ENCODE measurements at places on chromosomes 1 and 21.
A peak's percentile ranks its signal among the peaks of the same experiment; 100 is the strongest.

GRCh38 chr1:202968895-202969295, 1.8 kb upstream of the CYB5R1 start:
- no peak for DNase-seq

- no peak for DNase-seq
Observed at GRCh38 chr21:38495696-38496095, 2.6 kb downstream of the ERG start.

GRCh38 chr1:114111731-114112641, 41.7 kb downstream of the SYT6 start:
- DNase-seq, result no peak

DNA sequence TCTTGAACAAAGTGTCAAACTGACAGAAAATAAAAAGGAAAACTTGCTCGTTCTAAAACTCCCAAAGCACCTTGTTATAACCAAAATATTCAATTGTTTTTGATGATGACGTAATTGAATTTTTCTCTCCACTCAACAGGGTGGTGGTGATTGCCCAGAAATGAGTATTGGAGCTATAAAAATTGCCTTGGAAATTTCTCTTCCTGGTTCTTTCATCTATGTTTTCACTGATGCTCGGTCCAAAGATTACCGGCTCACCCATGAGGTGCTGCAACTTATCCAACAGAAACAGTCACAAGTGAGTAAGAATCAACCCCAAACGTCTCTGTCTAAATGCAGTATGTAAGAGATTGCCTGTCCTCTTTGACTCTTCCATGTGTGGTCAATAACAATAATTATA, 130.1 kb downstream of the HMCN1 start:
- DNase-seq, result no peak

DNA sequence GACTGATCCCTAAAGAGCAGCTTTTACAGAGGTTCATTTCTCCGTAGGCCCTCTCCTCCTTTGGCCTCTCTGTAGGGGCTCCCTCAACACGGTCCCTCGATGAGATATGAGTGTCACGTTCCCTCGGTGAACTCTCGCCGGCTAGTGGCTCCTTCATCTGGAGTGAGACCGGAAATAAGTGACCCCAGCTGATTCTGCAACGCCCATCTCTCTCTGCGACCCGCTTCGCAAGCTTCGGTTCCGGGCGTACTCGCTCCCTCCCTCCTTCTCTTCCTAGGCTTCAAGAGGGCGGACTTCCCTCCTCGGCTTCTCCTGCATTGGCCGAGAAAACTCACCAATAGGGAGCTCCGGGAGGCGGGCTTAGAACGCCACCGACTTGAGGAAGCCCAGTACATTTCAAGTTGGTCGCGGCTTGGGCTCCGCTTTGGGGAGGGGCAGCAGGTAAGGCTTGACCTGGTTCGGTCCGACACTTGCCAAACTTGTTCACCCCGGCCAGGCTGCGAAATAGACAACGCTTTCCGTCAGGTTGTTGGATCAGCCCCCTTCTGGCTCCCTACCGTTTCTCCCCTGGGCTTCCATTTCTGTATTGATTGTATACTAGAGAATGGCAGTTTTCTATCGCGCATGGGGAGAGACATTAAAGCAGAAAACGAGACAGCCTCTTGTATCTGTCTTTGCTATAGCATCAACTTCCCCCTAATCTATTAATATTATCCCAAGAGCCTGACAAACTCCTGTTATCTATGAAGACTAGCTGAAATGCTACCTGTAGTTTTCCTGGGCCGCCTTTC, at the start of the genes ANKRD34A and POLR3GL:
ANKRD34A (minus strand) TSS at position 248 of the 791 bp plus-strand sequence. CDS start 2,816 bp downstream, outside the sequence.
POLR3GL (plus strand) TSS at position 363 of the 791 bp plus-strand sequence. CDS start 10,176 bp downstream, outside the sequence.
- peak; percentile 78 for DNase-seq

- DNase-seq, result no peak
Observed at GRCh38 chr1:15371610-15372545, 37.8 kb upstream of the EFHD2 start.

- no peak for DNase-seq
Observed at GRCh38 chr21:45504021-45504515, 38.2 kb downstream of the SLC19A1 start.

DNA sequence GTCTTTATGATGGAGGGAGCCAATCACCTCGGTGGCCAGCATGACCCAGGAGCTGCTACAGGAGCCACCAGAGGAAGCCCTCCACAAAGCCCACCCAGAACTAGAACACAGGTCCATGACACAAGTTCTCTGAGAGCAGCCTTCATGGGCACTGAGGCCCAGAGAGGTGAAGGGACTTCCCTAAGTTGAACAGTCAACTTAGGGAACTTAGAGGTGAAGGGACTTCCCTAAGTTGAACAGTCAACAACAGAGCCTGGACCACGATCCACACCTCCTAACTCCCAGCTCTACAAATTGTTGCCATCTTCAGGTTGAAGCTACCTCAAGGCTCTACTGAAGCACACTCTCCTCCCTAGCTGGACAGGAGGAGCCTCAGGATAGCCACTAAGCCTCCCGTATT, 132.7 kb downstream of the CCDC185 start:
- no peak for DNase-seq

- DNase-seq, result no peak
Observed at GRCh38 chr21:8994640-8995511, 1526.5 kb upstream of the TPTE start.
